ENCODE measurements at places on chromosomes 13 and 19.

GRCh38 chr13:74367193-74367592 is 233.0 kb upstream of the KLF12 start:
- DNase-seq: no peak

DNA sequence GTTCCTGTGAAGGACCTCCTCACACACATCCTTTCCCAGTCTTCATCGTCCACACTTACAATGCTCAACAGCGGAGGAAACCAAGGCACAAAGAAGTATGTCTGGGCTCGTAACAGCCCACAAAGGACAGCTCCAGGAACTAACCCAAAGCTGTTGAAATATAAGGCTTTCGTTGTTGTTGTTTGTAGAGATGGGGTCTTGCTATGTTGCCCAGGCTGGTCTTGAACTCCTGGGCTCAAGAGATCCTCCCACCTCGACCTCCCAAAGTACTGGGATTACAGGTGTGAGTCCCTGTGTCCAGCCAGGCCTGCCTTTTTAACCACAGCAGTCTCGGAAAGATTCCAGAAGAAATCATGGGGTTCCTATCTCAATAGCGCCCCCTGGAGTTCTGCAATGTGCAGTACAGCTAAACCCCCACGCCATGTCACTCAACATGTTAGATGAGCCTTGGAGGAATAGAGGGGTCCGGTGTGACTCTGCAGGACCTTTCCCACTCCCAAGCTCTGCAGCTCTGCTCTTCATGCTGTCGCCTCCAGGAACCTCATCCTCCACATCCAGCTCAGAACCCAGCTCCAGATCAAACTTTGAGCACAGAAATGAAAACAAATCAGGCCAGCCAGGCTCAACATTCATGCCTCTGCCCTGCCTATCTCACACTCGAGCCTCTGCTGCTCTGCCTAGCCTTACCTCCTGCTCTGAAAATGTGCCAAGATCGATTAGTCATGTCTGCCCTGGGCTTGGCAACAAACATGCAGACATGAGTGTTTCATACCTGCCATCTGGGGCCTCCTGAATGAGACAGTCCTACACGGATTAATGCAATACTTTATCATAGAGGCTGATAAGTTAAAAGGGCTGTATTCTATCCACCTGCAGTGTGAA is 7.5 kb downstream of the PLA2G4C start:
- DNase-seq: peak; percentile 60

- no peak for DNase-seq
These were observed at the start of gene NKPD1 for GRCh38 chr19:45160870-45161737. Gene NKPD1 (minus strand): TSS chr19:45160982. CDS start chr19:45160150, 832 bp downstream.

DNA sequence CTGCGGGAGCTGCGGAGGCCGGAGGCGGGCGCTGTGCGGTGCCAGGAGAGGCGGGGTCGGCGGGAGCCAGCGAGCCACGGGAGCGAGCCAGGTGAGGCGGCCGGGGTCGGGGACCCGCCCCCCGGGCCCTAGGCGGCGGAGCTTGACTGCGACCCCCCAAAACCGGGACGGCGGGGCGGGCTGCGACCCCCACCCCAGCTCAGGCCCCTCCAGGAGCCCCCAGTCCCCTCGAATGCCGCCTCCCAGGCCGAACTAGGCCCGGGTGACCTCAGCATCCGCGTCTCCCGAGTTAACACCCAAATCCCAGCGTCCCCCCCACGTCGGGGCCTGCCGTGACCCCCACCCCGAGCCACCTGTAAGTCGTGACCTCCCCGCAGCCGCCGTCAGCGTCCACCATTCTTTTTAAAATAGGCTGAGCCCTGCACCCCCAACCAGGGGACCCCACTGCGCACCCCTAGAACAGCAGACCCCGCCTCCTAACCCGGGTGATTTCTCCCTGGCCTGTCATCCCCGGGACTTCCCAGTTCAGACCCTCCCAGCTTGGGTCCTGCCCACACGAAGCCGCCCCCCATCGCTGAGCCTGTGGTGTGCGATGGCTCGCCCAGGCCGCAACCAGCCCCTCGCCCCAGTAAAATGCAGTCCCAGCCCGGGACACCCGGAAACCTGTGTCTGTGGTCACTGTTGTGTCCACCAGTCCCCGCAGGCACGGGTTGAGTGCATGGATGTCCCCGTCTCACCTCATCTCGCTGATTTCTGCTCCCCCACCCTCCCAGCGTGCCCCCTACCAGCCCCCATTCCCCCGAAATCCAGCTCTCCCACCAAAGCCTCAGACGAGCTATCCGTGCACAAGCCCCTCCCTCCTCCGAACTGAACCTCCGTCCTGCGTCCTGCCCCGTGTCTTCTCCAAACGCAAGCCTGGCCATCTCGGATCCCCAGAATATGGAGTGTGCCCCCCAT is 551 bp downstream of the FZR1 start:
- DNase-seq: peak; percentile 58

DNA sequence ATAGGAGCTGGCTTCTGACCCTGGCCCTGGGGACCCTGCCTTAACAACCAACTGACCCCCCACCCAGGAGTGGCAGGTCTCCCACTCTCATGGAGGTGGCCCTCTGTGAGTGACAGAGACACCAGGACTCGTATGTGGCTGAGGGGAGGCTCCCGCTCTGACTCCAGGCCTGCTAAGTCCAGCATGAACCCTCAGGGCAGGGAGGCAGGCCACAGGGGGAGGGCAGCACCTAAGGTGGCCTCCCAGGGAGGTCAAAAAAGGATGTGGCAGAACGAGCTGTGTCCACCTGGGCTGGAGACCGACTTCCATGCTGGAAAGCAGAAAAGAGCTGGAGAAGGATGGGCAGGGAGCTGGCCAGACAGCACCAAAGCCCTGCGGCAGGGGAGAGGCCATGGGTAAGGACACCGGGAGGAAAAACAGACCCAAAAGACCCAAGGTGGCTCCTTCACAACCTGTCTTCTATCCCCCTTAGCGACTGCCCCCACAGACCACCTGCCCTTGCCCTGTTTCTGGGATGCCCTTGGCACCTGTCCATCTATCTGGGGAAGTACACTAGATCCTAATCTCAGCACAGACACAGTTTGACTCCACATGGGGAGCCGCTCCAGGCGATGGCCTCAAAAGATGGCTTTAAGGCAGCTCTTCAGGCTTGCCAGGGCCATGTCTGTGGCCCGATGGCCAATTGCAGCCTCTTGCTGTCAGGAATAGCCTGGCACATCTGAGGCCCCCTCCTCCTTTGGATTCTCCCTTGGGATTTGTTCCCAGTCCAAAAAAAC is 10.5 kb upstream of the SLC35E1 start:
- DNase-seq: no peak

- no peak for DNase-seq
These were observed 171.4 kb downstream of the FOXO1 start for GRCh38 chr13:40494946-40495620.

DNA sequence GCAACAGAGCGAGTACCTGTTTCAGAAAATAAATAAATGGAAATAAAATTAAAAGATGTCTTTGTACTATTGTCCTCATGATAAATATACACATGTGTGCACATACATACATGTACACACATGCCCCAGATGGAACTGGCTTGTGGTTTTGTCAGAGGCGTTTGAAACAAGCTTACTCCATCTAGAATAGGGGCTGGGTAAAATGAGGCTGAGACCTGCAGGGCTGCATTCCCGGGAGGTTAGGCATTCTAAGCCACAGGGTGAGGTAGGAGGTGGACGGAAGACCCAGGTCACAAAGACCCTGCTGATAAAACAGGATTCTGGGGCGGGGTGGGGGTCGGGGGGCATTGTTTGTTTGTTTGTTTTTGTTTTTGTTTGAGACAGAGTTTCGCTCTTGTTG is 8.1 kb upstream of the SIN3B start:
- DNase-seq: no peak

GRCh38 chr19:48330012-48330681 is 4.8 kb downstream of the EMP3 start:
- peak; percentile 75 for DNase-seq

GRCh38 chr13:50326271-50326670 is 311.0 kb downstream of the KCNRG start:
- no peak for DNase-seq

GRCh38 chr19:35380450-35381124 is 9.7 kb downstream of the GPR42 start:
- DNase-seq: no peak

GRCh38 chr19:17020823-17021222 is 5.8 kb downstream of the CPAMD8 start:
- DNase-seq: no peak

- DNase-seq: no peak
These were observed 383.0 kb upstream of the SLITRK1 start for GRCh38 chr13:84265257-84265764.

GRCh38 chr19:57776764-57777296 is 7.4 kb downstream of the ZNF586 start:
- DNase-seq: no peak

GRCh38 chr13:41312176-41312500 is 1.1 kb downstream of the NAA16 start:
- DNase-seq: peak; percentile 45

GRCh38 chr19:4057931-4058692 is 8.6 kb downstream of the ZBTB7A start:
- no peak for DNase-seq

- peak; percentile 77 for DNase-seq
These were observed 82.4 kb downstream of the GGACT start for GRCh38 chr13:100506154-100506553.

DNA sequence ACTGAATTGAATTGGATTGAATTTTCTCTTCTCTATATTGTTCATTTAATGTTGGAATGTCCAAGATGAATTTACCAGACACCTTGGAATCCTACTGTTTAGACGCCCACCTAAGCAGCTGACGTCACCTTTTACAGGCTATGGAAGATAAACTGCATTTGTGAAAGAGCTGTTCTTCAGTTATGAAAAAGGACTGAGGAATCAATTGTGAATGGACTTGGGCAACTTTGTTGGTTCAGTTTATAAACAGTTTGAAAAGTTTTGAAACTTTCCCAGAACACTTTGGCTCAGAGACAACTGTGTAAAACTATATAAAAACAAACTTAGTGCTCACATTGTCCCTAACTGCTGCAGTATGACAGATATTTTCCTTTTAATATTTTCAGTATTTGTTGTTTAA is 590.8 kb upstream of the SPRY2 start:
- no peak for DNase-seq

- no peak for DNase-seq
These were observed 286.1 kb downstream of the IRS2 start for GRCh38 chr13:109500146-109500773.

- peak; percentile 84 for DNase-seq
These were observed 2.6 kb downstream of the POU2F2 start for GRCh38 chr19:42129399-42130253.

DNA sequence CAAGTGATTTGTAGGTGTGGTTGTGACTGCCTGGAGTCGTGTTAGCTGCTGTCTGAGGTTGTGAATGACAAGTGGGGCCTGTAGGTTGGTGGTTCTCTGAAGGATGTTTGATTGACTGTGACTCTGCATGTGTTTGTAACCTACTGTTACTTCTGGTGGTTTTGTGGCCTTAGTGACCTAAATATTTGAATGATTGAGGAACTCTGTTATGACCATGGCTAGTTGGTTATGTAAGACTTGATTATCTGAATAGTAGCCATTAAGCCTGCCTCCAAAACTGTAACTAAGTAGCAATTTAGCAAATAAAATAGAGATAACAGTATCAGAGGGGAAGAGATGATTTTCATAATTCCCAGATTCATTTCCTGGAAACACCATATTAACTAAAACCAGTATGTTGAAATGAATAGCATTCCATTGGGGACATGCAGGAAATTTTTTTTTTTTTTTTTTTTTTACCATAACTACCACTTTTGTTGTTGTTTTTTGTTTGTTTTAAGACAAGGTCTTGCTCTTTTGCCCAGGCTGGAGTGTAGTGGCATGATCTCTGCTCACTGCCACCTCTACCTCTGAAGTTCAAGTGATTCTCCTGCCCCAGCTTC is 865 bp downstream of the ZNF382 start:
- peak; percentile 45 for DNase-seq

GRCh38 chr19:36986601-36987000 is 70.5 kb downstream of the ZNF568 start:
- DNase-seq: no peak

DNA sequence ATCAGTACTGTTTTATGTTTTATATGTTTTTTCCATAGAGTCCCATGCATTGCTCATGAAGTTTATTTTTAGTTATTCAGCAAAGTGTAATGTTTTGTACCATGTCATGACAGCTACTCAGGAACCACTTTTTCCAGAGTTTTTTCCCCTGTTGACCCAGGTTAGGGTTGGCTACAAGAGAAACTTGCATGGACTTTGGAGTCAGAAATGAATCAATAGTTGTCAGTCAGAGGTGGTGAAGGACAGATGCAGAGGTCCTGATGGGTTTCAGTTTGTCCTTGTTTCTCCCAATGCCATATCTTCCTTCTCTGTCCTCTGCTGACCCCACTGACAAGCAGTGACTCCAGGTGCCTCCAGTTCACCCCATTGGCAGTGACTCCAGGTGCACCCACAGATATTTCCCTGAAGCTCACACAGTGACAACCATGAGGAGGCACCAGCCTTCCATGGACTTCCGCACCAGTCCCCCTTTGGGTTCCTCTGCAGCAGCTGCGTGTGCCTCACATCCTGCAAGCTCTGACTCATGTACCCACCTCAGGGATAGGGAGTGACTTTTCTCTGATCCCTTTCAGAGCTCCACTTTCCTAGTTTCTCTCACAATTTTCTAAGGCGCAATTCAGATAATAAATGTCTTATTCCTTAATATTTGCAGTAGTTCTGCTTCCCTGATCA is 92.1 kb downstream of the AKAP11 start:
- no peak for DNase-seq

- no peak for DNase-seq
These were observed 233.6 kb downstream of the KLF12 start for GRCh38 chr13:73900591-73900990.

GRCh38 chr13:109000207-109000606 is 370.8 kb downstream of the MYO16 start:
- no peak for DNase-seq

- DNase-seq: no peak
These were observed 4.2 kb downstream of the GIPC3 start for GRCh38 chr19:3589439-3589838.

GRCh38 chr19:35267353-35267817 is 1.4 kb upstream of the USF2 start:
- DNase-seq: peak; percentile 67

DNA sequence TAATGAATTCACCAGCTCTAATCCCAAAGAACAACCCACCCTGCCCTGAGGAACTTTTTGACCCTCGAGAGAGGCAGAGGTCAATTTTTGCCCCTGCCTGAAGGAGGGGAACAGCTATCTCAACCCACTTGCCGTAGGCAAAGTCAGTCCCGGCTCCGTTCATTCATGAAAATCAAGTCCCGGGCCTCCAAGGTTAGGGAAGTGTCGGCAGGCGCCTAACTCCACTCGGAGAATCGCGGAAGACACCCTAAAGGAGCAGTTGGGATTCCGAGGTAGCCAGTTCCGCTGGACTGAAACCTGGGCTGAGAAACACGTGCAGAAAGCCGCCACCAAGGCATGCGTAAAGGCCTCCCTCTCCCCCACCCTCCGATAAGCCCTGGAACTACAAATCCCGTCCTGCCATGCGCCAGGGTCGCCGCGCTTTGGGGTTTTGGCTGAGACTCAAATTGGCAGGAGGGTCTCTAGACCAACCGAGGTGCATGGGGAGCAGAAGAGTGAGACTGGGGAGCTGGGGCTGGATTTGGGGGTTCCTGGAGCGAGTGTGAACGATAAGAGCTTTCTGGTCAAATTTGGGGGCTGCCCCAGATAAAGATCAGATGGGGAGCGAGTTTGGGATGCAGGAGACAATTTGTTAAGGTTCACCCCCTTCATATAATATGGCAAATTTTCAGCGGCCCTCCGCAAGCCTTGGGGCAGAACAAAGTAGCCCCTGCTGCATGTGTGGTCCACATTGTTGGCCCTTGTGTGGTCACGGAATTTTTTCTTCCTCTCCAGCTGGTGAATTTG is at the start of gene TNPO2:
TSS of gene TNPO2 (minus strand) at position 292 of the 786 bp plus-strand sequence. CDS start 2,955 bp downstream, outside the sequence.
- DNase-seq: peak; percentile 86
